ENCODE measurements at places on chromosomes 7 and 10. TPM values are rescaled to one million over a fixed set of nuclear protein-coding genes. Genes with fewer than 3 reads are reported as not detected.

Gene SAMD9L
- 9.3 TPM for total RNA-seq

DNA sequence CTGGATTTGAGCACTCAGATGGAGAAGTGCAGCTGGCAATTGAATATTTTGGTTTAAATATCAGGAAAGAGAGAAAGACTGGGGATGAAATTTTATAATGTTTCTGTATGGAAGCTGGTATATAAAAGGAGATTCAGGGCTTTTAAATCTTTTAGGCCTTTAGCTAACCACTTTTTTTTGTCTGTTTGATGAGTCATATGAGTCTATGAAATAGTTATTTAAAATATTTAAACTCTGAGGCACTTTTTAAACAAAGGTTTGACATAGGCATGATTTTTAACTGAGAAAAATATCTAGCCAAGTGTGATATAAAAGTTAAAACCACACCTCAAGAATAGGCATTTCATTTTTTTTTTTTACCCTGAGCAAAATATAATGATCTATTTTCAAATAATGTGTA, 944.3 kb downstream of the GATA3 start:
- no peak for DNase-seq

- DNase-seq: no peak
These were observed 285.4 kb downstream of the SNX13 start for GRCh38 chr7:17654940-17655339.

- DNase-seq: no peak
These were observed 8.9 kb downstream of the FBXL13 start for GRCh38 chr7:103065667-103066066.

GRCh38 chr10:3123571-3124411, 48.8 kb downstream of the PITRM1 start:
- no peak for DNase-seq
